Endothelial cell of umbilical vein (primary cell): ENCODE measurements at places on chromosomes 2 and 18. TPM values are rescaled to one million over a fixed set of nuclear protein-coding genes. Genes with fewer than 3 reads are reported as not detected.

DNA sequence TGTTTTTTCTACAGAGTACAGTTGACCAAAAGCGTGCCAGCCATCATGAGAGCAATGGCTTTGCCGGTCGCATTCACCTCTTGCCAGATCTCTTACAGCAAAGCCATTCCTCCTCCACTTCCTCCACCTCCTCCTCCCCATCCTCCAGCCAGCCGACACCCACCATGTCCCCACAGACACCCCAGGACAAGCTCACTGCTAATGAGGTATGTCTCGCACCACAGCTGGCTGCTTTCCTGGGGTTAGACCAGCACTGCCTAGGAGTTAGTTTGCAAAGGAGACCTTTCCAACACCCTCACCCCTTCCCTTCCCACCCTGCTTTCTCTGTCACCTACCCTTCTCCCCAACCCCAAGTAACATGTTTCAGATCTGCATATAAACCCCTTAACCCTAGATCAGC lies 120.3 kb upstream of the IL1R2 start:
- no peaks in the 10 kb centered on the region for H3K4me1 ChIP-seq
- DNase-seq = no peak
- no peak overlapping the region for H3K27ac ChIP-seq
- peaks cover 47% of the 10 kb centered on the region for H3K36me3 ChIP-seq

Gene CMPK2
- total RNA-seq = 0.69 and 0.81 TPM in 2 replicates

GRCh38 chr18:73060666-73061288 lies 193.0 kb upstream of the NETO1 start:
- no peak overlapping the region for H3K4me3 ChIP-seq
- no peaks in the 10 kb centered on the region for H3K4me1 ChIP-seq
- H3K27me3 ChIP-seq = no peaks in the 10 kb centered on the region
- DNase-seq = no peak

DNA sequence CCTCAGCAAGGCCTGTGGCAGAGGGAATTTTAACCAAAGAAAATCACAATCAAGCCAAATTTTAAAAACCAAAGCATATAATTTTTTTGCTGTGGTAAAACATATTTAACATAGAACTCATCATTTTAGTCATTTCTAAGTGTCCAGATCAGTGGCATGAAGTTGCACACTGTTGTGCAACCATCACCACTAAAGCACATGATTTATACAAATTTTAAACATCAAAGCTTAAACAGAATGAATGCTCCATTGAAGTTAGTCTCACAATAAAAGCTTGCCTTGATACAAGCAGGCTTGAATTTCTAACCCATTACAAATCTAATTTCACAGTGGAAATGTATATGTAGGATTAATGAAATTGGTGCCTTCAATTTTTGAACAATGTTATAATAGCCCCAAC lies 31.2 kb downstream of the FTCDNL1 start:
- DNase-seq = no peak
- no peak overlapping the region for H3K4me3 ChIP-seq
- H3K4me1 ChIP-seq = no peaks in the 10 kb centered on the region
- H3K27ac ChIP-seq = no peak overlapping the region
- H3K27me3 ChIP-seq = no peaks in the 10 kb centered on the region
- H3K36me3 ChIP-seq = no peaks in the 10 kb centered on the region

GRCh38 chr18:63182310-63182772 lies 137.2 kb downstream of the BCL2 start:
- H3K27me3 ChIP-seq = no peaks in the 10 kb centered on the region
- no peaks in the 10 kb centered on the region for H3K36me3 ChIP-seq
- no peak overlapping the region for H3K27ac ChIP-seq
- no peak overlapping the region for H3K4me3 ChIP-seq

DNA sequence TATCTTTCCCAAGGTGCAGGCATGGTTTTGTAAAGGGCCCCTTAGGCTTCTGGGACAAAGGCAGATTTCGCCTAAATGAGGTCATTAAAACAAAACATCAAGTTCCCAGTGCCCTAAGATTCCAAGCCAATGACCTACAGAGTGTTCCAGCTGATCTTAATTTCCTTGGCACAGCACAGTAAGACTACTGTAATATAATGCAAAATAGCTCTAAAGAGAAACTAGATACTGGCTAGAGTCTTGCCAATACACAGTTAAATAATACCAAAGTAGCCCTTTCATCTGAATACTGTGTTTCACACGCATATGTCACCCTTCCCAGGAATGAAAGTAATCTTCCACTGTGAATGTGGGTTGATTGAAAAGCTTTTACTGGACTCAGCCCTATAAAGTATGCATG lies 14.7 kb downstream of the GRB14 start:
- no peaks in the 10 kb centered on the region for H3K4me1 ChIP-seq
- no peaks in the 10 kb centered on the region for H3K27me3 ChIP-seq
- no peak overlapping the region for H3K4me3 ChIP-seq
- DNase-seq = peak; percentile 18

Gene STPG4
- 0.21 and 0.53 TPM in 2 replicates for total RNA-seq

DNA sequence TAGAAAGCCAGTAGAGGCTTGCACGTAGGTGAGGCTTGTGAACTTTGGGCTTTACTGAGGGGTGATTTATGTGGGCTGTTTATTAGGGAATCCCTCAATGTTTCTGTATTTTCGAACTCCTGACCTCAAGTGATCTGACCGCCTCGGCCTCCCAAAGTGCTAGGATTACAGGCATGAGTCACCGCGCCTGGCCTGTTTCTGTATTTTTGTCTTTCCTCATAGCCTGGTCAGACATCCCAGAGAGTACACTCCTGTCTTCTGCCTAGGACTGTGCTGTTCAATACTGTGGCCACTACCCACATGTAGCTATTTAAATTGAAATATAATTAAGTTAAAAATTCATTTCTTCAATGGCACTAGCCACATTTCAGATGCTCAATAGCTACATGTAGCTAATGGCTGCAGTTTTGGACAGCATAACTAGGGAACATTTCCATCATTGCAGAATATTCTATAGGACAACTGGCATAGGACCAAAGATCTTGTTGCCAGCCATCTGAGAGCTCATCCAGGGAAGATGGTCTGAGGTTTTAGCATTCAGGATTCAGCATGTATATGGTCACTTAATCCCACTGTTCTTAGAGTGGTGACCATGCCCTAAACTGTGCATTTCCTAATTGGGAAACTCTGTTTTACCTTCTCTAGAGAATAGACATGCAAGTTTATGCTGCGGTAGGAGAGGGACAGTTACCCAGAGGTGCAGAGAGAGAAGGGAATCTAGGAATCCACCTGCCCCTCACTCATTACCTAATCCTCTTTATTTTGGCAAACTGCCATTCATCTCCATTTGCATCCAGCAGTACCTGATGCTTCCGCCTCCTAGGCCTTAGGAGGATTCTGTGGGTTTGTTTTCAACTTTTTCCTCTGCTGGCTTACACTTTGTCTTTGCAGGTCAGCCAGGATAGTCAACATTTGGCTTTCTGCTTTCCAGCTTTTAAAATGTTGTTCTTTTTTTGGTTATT lies 64.4 kb downstream of the LCLAT1 start:
- H3K36me3 ChIP-seq = no peaks in the 10 kb centered on the region
- no peak overlapping the region for H3K27ac ChIP-seq
- DNase-seq = no peak
- H3K4me3 ChIP-seq = no peak overlapping the region

- H3K27me3 ChIP-seq = no peaks in the 10 kb centered on the region
- peak overlapping the region; percentile 58 for H3K27ac ChIP-seq
- no peak overlapping the region for H3K4me3 ChIP-seq
Observed at GRCh38 chr2:12192762-12193161, 446.3 kb downstream of the LPIN1 start.

DNA sequence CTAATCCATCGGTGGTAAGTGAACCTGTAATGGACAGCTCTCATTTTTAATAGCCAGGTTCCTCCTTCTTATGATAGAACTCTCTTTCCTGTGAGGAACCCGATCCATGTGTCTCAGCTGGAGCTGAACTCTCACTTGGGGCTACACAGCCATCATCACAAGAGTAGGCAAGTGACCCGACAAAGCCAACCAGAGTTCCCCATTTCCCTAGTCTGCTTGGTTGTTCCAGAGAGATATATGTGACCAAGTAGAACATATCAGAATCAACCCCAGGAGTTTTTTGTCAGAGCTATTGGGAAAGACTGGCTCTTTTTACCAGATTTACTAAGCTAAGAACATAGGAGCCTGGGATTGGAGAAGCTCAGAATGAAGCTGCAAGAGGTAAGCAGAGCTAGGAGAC lies 14.6 kb upstream of the HNRNPLL start:
- no peaks in the 10 kb centered on the region for H3K4me1 ChIP-seq
- no peak for DNase-seq
- H3K36me3 ChIP-seq = no peaks in the 10 kb centered on the region
- peaks cover 5% of the 10 kb centered on the region for H3K27me3 ChIP-seq
- H3K4me3 ChIP-seq = no peak overlapping the region
